Muscle of leg (tissue), 16 donors: ENCODE measurements at places on chromosomes 16 and 17. TPM values are rescaled to one million over a fixed set of nuclear protein-coding genes. Genes with fewer than 3 reads are reported as not detected.
A peak's percentile ranks its signal among the peaks of the same experiment; 100 is the strongest.

DNA sequence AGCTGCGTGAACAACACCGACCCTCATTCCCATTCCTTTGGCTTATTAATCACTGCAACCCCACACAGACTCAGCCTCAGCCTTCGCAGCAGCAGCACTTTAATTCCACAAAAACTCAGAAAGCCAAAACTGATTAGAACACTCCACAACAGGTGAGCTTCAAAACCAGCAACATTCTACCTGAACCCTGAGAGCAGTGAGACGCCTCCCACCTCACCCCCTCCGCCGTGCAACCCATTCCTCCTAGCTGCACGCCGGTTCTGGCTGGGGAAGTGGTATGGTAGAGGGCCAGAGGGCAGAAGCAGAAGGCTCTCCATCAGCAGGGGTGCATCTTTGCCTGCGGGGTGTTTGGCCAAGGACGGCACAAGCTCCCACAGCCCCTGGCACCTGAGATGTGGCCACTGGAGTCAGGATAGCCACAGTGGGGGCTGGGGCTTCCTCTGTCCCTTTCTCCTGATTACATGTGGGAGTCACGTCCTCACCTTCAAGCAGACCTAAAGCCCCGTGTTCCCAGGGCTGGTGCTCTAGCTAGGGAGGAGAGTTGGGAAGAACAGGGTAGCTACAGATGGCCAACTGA is 1.6 kb downstream of the BORCS6 start:
- DNase-seq: no peak

DNA sequence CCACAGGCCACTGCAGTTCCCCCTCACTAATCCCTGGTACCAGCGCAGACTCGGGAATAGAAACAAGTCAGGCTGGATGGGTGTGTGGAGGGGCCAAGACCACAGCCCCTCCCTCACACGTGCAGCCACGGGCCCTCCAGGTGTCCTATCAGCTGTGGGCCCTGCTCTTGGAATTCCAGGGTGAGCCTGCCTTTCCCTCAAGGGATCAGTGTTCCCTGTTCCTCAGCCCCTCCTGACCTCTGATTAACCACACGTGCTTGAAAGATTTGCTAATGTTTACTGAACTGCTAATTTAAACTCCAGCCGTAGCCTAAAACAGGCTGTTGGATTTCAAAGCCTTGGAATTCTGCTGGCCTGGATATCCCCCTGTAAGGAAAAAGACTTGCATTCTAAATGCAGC is 146.4 kb downstream of the SOCS1 start:
- DNase-seq: peak; percentile 70

- DNase-seq: no peak
Observed at GRCh38 chr16:65967376-65967775, 399.1 kb upstream of the CDH5 start.

GRCh38 chr17:62093188-62094155 is 28.4 kb upstream of the MED13 start:
- DNase-seq: no peak

DNA sequence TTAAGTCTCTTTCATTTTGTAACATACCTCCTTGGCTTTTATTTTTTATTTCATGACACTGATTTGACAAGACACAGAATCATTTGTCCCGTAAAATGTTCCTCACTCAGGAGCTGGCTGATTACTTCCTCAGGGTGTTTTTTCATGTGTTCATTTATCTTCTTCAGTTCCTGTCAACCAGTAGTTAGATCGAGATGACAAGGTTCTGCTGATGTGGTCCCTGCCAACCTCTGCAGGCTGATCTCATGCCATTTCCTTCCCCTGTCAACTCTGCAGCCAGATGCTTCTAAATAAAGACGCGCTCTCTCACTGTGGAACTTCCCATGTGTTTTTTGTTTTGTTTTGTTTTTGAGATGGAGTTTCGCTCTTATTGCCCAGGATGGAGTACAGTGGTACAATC is 8.1 kb upstream of the CXCL16 start:
- peak; percentile 72 for DNase-seq

DNA sequence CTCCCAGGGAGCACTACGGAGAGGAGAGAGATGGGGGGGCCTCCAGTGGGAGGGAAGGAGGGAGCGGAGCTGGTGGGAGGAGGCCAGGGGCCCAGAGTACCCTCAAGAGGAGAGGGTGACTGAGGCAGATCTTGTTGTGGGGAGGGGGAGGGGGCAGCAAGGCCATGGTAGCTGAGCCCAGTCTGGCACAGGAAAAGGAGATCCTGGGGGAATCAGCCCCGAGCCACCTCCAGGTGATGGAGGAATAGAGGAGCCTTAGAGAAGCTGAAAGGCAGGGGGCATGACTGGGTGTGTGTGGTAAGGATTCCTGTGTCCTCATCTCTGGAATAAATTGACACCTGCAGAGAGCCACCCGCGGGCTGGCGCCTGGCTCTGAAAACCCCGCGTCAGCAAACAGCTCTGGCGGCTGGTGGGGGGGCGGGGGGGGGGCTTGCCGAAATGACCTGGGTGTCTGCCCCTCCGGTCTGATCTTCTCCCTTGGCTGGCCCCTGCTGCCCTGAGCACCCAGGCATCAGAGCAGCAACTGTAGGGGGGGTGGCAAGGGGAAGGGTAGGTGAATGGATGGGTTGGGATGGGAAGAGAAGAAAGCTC is 1.3 kb upstream of the NLGN2 start:
- no peak for DNase-seq

DNA sequence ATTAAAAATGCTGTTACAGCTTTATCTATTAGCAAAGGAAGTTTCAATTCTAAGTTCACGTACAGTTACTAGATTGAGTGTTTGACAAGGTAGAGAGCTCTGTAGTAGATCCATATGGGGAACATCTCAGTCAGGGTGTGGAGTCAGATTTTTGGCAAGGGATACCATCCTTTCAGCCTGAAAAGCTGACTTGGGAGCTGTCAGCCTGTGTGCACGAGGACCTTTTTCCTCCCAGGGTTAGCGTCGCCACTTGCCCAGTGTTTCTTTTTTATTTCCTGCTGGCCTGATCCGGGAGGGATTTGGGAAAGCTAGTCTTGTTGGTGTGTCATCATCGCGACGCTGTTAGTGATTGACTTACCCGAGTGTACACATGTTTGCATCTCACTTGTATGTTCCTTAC is 29.5 kb downstream of the WWOX start:
- DNase-seq: peak; percentile 41

- DNase-seq: peak; percentile 17
Observed at GRCh38 chr16:64808474-64808873, 313.4 kb downstream of the CDH11 start.

DNA sequence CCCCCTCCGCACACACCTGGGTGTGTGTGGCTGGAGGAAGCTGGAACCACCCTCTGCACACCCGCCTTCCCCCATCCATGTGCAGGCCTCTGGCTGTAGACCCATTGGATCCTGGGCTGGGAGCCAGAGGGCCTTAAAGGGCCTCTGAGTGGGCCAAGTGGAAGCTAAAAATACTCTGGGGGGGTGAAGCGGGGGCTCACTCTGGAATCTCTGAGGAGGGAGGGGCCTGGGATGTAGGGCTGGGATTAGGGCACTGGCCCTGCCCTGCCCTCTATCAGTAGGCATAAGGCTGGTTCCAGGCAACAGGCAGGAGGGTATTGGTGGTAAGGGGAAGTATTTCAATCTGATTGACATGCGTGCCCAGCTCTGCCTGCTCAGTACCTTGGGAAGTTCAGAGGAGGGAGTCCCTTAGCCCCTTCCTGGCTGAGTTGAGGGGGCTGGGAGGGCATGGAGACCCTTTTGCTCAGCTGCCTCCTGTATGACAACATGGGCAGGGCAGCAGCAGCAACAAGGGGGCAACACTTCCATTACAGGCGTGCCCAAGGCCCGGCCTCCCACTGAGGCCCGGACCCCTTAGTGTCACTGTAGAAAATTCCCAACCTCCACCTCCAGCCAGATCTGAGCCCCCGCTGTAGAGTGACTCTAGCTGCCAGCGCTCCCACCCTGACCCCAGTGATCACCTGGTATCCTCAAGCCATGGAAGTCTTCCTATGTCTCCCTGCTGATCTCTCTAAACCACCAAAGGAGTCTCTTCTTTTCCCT is 5.2 kb downstream of the ITGA3 start:
- peak; percentile 95 for DNase-seq

Gene CHD9NB
- total RNA-seq: 1.7 TPM
